ENCODE measurements at places on chromosomes 1 and 21. TPM values are rescaled to one million over a fixed set of nuclear protein-coding genes. Genes with fewer than 3 reads are reported as not detected.

The RPS27 gene
- total RNA-seq, result 1,532 TPM

The LIPI gene
- total RNA-seq, result not detected

The CNKSR1 gene
- 28.1 TPM for total RNA-seq

The GCSAML gene
- not detected for total RNA-seq

The AMY1B gene
- not detected for total RNA-seq

The ACTN2 gene
- total RNA-seq, result not detected

The GRIK1 gene
- not detected for total RNA-seq

The IPO13 gene
- 24.2 TPM for total RNA-seq

The CASQ2 gene
- not detected for total RNA-seq

The FMO3 gene
- not detected for total RNA-seq

The HJV gene
- not detected for total RNA-seq

The PLEKHA6 gene
- 94.9 TPM for total RNA-seq

DNA sequence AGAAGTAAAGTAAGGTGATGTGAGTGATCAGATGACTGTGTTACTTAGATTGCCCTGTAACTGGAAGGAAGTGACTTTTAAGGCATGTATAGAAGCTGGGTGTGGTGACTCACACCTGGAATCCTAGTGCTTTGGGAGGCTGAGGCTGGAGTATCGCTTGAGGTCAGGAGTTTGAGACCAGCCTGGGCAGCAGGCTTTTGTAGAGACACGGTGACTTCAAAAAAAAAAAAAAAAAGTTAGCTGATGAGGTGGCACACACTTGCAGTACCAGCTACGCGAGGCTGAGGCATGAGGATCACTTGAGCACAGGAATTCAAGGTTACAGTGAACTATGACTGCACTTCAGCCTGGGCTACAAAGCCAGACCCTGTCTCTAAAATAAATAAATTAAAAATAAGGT, 2.3 kb upstream of the USP16 start:
- DNase-seq, result no peak

- DNase-seq, result peak; percentile 55
These were observed 4.1 kb upstream of the NPPB start for GRCh38 chr1:11862890-11863289.

DNA sequence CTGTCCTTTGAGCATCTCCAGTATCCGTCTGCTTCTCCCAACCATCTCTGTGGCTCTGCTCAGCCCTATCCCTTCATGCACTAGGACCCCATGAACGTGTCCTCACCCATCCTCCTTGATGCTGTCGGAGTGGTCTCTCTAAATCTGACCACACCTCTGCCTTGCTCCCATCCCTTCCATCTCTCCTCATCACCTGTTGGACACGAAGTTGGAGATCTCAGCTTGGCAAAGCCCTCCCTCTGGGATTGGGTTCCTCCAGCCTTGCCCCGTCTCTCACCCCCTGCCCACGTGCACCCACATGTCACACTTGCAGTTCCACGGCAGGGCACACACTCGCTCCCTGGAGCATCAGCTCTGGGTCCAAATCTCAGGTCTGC, 135.7 kb downstream of the ACTL8 start:
- no peak for DNase-seq

GRCh38 chr1:24861821-24862727, 68.0 kb downstream of the RUNX3 start:
- DNase-seq, result no peak

DNA sequence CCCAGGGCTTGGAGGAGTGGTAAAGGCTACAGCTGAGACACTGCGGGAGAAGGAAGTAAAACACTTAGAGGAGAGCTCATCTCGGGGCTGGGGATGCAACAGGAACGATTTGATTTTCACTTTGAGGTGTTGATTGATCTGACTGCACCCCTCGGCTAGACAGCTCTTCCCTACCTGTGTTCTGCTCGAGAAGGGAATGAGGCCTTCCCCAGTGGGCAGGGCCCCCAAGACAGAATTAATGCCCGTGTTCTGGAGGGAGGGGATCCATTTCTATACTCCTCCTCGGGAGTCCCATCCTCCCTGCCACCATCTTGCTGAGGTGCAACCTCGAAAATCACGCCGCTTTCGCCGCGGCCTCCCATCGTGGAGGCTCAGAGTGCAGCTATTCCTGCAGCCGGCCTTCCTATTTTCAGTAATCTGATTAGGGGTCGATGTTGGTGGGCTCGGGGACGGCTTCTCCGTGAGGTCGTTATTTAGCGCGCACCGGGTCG, 2.4 kb downstream of the ATP2B4 start:
- DNase-seq, result no peak

- no peak for DNase-seq
These were observed 341.9 kb downstream of the PTBP2 start for GRCh38 chr1:97063532-97063931.

DNA sequence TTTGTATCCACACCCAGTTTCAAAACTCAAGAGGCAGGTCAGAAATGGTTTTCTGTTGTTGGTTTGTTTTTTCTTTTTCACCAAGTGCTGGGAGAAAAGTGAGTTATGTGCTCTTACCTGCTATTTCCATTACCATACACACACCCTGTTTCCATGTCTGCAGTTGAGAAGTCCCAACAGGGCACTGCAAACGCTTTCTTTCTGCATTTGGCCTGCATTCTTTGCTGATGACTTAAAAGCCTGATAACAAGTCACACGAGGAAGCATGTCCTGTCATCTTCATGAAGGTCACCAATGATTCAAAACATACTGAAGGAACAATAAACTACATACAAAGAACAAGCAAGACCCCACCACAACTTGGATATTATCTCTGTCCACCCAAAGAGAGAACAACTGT, 24.8 kb upstream of the KCNE1 start:
- no peak for DNase-seq

DNA sequence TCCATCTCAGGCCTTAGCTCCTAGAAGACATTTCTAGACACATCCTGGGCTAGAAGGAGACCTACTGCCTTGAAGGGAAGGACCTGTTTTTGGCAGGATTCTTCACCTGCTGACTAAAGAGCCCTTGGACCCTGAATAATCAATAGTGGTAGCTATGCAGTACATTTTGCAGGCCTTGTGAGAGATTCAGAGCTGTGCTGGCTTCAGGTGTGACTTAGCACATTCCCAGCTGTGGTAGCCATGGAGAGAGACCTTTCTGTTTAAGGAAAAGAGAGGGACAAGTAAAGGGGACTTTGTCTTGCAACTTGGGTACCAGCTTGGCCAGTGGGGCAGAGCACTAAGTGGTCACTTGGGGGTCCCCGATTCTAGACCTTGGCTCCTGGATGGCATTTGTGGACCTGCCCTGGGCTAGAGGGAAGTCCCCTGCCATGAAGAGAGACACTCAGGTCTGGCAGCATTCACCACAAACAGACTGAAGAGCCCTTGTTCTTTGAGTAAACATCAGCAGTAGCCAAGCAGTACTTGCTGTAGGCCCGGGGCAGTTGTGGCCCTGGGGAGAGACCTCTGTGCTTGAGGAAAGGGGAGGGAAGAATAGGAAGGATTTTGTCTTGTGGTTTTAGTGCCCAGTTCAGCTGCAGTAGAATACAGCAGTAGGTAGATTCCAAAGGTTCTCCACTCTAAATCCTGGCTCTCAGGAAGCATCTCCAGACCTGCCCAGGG, 26.2 kb upstream of the CD1A start:
- no peak for DNase-seq

DNA sequence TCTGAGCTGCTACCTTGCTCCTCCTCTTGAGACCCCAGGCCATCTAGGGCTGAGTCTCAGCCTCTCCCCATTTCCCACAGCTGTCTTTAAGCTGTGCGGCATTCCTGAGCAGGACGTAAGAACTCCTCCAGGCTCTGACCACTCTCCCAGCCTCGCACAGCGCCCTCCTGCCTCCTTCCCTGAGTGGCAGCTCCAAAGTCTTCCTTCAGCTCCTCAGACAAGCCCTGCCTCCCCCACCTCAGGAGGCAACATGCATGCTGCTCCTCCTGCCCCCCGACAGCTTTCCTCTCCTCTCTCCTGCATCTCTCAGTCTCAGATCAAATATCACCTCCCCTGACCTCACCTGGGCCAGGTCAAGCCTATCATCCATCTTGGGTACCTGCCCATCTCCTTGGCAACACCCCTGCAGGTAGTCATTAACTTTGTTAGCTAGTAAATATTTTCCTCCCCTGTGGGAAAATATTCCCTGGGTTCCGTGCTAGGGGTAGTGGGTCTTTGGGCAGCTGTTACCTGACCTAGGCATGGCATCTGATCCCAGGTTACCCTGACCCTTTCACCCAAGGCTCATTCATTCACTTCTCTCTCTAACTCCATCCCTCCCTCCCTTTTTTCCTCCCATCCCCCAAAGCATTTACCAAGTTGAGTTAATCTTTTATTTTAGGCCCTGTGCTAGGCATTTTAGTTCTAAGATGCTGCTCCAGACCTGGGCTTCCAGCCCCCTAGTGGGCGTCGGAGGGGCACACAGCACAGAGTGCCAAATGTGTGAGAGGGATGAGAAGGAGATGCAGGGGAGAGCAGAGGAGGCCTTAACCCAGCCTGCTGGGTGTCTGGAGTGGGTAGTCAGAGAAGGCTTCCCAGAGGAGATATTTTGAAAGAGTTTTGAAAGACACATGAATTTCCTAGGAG, 419.9 kb downstream of the PTPRU start:
- DNase-seq, result peak; percentile 48

DNA sequence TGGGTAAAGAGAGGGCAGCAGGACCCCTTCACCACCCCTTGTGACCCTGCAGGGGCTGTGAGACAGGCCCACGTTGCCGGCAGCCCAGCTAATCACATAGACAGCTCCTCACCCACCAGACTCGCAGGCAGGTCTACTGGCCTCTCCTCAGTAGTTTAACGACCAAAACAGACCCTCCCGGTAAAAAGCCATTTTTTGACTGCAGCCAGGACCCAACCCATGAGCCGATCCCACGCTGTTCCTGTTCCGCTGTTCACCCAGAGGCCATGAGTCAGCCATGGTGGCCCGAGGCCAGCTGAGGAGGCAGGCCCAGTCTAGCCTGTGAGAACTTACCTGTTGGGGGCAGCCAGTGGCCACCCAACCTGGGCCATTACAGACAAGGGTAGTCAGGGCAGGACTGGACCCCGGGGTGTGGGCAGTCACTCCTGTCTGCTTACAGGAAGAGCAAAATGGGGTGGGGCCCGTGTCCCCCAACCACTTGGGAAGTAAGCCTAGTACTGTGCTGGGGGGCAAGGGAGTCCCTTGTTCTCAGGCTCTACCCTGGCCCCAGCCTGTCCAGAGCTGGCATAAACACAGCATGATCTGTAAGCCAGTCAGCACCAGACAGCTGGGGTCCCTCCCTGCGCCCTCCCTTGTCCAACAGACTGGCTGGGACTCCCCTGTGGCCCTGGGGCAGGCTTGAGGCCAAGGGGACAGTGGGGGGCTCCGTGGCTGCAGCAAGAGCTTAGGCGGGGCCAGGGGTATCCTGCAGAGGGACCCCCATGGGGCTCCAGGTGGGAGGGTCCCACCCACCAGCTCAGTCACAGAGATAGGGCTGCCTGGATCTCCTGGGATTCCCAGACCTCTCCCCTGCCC, 61.9 kb downstream of the WNT9A start:
- peak; percentile 72 for DNase-seq

DNA sequence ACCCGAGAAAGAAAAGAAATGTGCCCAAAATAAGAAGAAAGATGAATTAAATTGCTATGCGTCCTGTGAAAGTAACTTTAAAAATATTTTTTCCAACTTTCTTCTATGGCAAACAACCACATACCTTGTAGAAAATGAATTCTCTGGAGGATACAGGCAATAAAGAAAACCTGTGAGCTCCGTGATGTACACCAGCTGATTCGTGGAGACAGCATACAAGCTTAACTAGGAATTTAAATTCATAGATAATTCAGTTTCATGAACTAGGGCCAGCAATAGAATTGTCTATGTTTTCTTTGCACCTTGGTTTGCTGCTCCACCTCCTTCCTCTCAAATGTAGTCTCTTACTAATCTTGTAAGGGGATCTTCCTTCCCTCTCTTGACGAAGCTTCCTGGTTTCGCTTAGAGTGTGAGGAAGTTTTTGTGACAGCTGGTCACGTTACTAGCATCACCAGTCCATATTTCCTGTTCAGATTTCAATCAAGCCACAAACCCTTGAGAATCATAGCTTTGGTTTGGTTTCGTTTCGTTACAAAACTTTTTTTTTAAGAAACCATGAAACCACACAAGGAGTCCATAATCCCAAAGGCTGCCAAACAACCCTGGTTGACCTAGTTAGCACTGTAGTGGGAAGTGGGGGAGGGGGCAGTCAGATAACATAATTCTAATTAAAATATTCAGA, 35.8 kb downstream of the GREM2 start:
- DNase-seq, result no peak

DNA sequence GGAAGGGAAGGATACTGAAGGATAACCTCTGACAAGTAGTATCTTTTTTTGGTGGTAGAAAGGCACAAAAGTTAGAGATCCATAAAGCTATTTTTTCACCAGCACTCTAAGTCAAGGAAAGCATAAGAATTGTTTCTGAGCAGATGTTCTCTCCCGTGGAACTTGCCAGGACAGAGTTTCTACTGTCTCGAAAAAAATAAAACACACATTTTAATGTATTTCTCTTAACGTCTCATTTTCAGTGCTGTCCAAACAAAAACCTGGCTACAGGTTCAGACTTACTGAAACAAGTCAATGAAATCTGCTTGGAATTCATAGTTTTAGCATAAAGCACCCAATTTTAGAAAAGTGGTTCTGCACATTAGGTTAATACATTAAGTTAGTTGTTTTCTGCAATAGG, 338.3 kb downstream of the LTN1 start:
- no peak for DNase-seq

- no peak for DNase-seq
These were observed 113.0 kb downstream of the PAPPA2 start for GRCh38 chr1:176575991-176576390.

- no peak for DNase-seq
These were observed 37.9 kb upstream of the SLC19A1 start for GRCh38 chr21:45580181-45580575.

GRCh38 chr1:105678334-105678733, 1378.1 kb upstream of the PRMT6 start:
- DNase-seq, result no peak

DNA sequence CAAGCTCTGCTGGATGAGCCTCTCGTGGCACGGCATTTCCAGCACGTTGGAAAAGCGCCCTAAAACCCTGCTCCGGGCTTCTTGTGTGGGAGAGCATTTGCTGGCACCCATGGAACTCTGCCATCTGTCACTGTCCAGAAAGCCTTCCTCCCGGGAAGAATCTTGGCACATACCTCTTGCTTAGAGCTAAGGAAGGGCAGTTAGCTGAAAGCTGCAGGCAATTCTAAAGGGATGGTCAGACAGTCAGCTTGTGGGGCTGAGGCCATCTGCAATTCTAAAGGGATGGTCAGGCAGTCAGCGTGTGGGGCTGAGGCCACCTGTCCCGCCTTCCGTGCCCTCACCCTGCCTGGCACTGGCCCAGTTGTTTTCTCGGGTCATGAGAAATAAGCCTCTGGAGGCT, 139.0 kb upstream of the TMEM51 start:
- DNase-seq, result no peak

GRCh38 chr21:35016517-35017188, 32.4 kb downstream of the RUNX1 start:
- DNase-seq, result no peak

DNA sequence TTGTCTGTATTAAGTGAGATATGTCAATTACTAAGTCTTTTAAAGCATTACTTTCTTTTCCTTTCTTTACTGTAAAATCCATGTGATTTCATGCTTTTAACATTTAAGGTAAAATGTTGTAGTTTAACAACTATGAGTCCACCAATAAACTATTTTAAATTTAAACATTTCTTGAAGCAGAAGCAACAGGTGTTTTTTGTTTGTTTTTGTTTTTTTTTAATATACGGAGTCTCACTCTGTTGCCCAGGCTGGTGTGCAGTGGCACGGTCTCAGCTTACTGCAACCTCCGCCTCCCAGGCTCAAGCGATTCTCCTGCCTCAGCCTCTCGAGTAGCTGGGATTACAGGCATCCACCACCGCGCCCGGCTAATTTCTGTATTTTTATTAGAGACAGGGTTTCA, 15.6 kb downstream of the AIDA start:
- no peak for DNase-seq

- DNase-seq, result no peak
These were observed 147.8 kb upstream of the CD34 start for GRCh38 chr1:208058756-208059155.
